Bronchial smooth muscle cell (primary cell): ENCODE measurements at places on chromosomes 1 and 21. TPM values are rescaled to one million over a fixed set of nuclear protein-coding genes. Genes with fewer than 3 reads are reported as not detected.

BTBD8 gene
- total RNA-seq, result 4.1 and 4.7 TPM in 2 replicates

PLA2G2C gene
- not detected in 2 replicates for total RNA-seq

LGR6 gene
- total RNA-seq, result not detected in 2 replicates

GBP5 gene
- total RNA-seq, result 0.16 TPM in 1 of 2 replicates, not detected in the other

JAM2 gene
- total RNA-seq, result 0.69 and 1.4 TPM in 2 replicates

LEFTY1 gene
- total RNA-seq, result 0.16 TPM in 1 of 2 replicates, not detected in the other

APOBEC4 gene
- not detected in 2 replicates for total RNA-seq

HTR6 gene
- under 0.01 TPM in 1 of 2 replicates, not detected in the other for total RNA-seq

SERPINC1 gene
- not detected in 2 replicates for total RNA-seq

CLCA1 gene
- not detected in 2 replicates for total RNA-seq

OR2AK2 gene
- not detected in 2 replicates for total RNA-seq

CD58 gene
- 4.1 and 5.4 TPM in 2 replicates for total RNA-seq

PPIAL4G gene
- under 0.01 TPM in 1 of 2 replicates, not detected in the other for total RNA-seq

LMNA gene
- total RNA-seq, result 1,299 and 1,396 TPM in 2 replicates

SYDE2 gene
- total RNA-seq, result 2.7 and 7.3 TPM in 2 replicates

IFFO2 gene
- 3.9 and 5.6 TPM in 2 replicates for total RNA-seq

CYP4A11 gene
- not detected in 2 replicates for total RNA-seq

ABCG1 gene
- 5.7 and 10.0 TPM in 2 replicates for total RNA-seq
